ENCODE measurements at places on chromosomes 6 and 20. TPM values are rescaled to one million over a fixed set of nuclear protein-coding genes. Genes with fewer than 3 reads are reported as not detected.

GRCh38 chr20:49669601-49670189, 44.0 kb downstream of the B4GALT5 start:
- DNase-seq = no peak
- no peaks in the 10 kb centered on the region for H3K27me3 ChIP-seq
- H3K4me3 ChIP-seq = no peak overlapping the region
- no peak overlapping the region for H3K27ac ChIP-seq
- no peaks in the 10 kb centered on the region for H3K36me3 ChIP-seq
- peaks cover 86% of the 10 kb centered on the region for H3K4me1 ChIP-seq

NMBR gene
- not detected for total RNA-seq

DNA sequence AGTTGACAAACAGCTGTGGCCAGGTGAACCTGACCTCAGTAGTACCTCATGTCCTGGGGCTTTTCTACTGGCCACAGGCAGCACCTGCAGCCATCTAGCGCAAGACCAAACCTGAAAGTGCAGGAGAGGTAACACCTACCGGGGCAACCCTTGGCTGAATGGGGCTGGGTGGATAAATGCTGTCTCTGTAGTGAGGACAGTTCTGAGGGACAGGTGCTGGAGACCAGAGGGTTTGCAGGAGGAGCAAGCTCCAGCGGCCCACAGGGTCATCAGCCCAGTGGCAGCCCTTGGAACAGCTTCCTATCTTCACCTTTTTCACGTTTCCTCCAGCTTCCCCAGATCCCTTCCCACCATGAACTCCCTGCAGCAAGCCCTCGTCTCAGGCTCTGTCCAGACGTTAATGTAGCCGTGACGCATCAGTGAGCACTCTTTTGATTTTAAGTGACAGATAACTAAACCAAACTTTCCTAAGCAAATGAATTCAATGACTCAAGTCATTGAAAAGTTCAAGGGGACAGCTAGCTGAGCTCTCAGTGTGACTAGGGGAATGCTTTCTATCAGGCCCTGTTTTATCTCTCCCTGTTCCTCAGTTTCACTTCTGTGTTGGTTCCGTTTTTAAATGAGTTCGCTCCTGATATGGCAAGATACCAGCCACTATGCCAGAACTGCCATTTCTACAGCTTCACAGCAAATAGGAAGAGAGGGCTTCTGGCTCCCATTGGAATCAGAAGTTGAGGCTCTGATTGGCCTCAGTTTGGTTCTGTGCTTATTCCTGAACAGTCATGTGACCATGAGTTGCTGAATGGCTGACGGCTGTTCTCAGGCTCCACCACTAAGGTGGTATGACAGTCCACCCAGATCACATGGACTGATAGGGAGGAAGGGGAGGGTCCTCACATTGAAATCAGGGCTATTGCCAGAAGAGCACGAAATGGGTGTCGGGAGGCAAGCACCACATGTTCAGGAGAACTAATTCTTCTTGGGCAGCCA, 12.1 kb upstream of the PFDN4 start:
- no peaks in the 10 kb centered on the region for H3K4me1 ChIP-seq
- H3K27ac ChIP-seq = no peak overlapping the region
- DNase-seq = no peak
- no peak overlapping the region for H3K4me3 ChIP-seq
- H3K36me3 ChIP-seq = no peaks in the 10 kb centered on the region

DNA sequence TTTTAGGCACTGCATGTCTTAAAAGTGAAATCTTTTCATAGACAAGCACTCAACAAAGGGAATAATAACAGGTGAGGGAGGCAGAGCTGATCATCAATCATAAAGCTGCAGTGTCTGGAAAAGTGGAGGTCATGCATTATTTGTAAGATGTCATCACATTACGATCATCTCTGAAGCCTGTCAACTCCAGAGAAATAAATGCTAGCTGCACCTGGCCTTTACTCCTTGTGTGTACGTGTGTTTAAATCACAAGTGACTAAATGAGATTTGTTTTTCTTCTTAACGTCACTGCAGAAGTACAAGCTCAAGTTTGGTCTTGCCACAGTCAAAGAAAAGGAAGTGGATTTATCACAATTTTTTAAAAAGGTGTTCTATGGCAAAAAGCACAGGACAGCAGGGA, 275.5 kb upstream of the SGK1 start:
- no peaks in the 10 kb centered on the region for H3K27me3 ChIP-seq
- H3K4me3 ChIP-seq = no peak overlapping the region
- DNase-seq = no peak
- H3K27ac ChIP-seq = no peak overlapping the region
- H3K4me1 ChIP-seq = no peaks in the 10 kb centered on the region
- H3K36me3 ChIP-seq = no peaks in the 10 kb centered on the region

DNA sequence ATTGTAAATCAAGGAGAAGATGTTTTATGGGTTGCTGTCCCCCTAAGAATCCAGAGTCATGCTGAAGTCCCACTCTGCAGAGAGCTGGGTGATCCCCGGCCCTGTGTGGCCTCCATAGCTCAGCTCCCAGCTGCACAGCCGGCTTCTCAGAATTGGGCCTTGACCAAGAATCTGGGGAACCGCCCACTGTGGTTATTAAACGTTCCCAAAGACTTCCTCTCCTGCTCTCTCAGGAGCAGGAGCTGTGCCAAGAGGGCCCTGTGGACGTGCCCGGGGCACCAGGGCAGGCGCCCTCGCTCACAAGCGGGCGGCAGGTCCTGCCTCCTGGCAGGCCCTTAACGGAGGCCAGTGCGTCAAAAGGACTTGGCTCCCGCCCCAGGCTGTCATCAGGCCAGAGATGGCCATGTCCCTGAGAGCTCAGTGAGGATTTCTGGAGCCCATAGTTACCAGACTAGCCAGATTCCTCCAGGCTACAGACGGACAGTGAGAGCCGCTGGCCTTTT, 30.4 kb downstream of the ZC3H12D start:
- peak; percentile 98 for DNase-seq
- peaks cover 25% of the 10 kb centered on the region for H3K27me3 ChIP-seq
- peak overlapping the region; percentile 22 for H3K4me3 ChIP-seq
- peak overlapping the region; percentile 90 for H3K27ac ChIP-seq

CEP43 gene
- total RNA-seq = 12.3 TPM

GRM1 gene
- total RNA-seq = 6.7 TPM

RSPO3 gene
- total RNA-seq = 0.27 TPM

GRCh38 chr20:20450521-20450920, 82.6 kb downstream of the INSM1 start:
- DNase-seq = peak; percentile 63
- H3K27me3 ChIP-seq = no peaks in the 10 kb centered on the region
- peak overlapping the region; percentile 72 for H3K27ac ChIP-seq
- H3K4me3 ChIP-seq = no peak overlapping the region

OR11A1 gene
- not detected for total RNA-seq

DNA sequence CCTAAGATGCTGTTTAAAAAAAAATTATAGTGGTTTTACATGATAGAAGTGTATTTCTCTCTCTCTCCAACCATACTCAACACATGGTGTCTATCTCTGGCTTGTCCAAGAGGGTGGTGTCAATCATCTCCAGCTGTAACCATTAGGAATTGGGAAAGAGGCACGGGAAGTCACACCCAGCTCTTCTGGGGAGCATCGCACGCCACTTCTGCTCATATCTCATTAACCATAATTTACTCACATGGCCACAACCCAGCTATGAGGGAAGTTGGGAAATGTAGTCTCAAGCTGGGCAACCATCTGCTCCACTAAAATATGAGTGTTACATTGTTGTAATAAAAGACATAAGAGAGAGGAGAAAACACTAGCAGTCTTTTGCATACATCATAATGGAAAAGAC, 30.4 kb upstream of the TSHZ2 start:
- peaks cover 4% of the 10 kb centered on the region for H3K27me3 ChIP-seq
- H3K36me3 ChIP-seq = no peaks in the 10 kb centered on the region
- H3K4me1 ChIP-seq = no peaks in the 10 kb centered on the region
- H3K27ac ChIP-seq = no peak overlapping the region
- H3K4me3 ChIP-seq = no peak overlapping the region

CNKSR3 gene
- total RNA-seq = 20.3 TPM

DNA sequence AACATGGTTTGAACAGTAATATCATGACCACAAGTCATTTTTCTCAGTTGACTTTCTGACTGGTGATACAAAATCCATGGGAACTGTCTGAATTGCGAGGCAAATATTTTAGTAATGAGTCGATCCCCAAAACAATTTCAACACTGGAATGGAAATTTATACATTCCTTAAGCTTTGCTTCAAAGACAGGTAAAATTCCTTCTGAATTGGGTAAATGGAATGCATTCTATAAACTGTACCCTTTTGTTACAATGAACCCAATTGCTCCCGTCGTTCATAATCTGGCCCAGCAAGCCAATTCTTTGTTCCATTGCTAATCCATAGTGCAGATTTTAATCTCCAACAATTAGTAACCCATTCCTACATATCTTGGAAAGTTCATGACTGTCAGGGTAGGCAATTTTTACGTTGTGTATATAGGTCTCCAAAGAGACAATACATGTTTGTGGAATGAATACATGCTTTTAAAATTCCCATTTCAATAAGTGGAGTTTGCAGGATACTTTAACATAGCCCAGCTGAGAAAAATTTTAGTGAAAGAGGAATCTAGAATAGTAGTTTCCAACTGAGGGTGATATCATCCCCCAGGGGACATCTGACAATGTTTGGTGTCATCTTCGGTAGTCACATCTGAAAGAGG, 32.7 kb downstream of the CYP24A1 start:
- H3K36me3 ChIP-seq = no peaks in the 10 kb centered on the region
- no peak for DNase-seq

DNA sequence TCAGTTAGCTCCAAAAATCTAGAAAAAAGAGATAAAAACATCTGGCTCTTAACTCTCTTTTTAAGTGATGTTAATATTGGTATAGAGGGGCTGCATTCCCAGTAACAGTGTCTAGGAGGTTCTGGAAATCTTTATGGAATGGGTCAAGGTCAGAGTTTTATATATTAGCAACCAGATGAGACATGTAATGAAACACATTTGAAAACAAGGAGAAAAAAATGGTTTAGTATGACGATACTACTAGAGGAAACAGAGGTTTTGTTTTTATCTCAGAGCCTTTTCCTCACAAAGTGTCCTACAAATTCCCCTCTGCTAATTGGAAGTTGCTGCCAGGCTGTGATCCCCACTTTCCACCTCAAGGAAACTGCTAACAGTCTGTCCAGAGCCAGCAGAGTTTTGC, 100.6 kb upstream of the ISM1 start:
- H3K4me3 ChIP-seq = no peak overlapping the region
- no peaks in the 10 kb centered on the region for H3K27me3 ChIP-seq
- no peak overlapping the region for H3K27ac ChIP-seq

GRCh38 chr20:25129908-25130307, 48.0 kb upstream of the VSX1 start:
- H3K36me3 ChIP-seq = no peaks in the 10 kb centered on the region
- H3K4me1 ChIP-seq = no peaks in the 10 kb centered on the region
- no peak overlapping the region for H3K4me3 ChIP-seq
- no peak for DNase-seq
- peaks cover 11% of the 10 kb centered on the region for H3K27me3 ChIP-seq

SEC23B gene
- total RNA-seq = 9.7 TPM

GRCh38 chr6:67694127-67694526, 941.0 kb upstream of the ADGRB3 start:
- no peak overlapping the region for H3K27ac ChIP-seq
- no peaks in the 10 kb centered on the region for H3K4me1 ChIP-seq
- no peak overlapping the region for H3K4me3 ChIP-seq
- H3K36me3 ChIP-seq = no peaks in the 10 kb centered on the region
- H3K27me3 ChIP-seq = no peaks in the 10 kb centered on the region

DNA sequence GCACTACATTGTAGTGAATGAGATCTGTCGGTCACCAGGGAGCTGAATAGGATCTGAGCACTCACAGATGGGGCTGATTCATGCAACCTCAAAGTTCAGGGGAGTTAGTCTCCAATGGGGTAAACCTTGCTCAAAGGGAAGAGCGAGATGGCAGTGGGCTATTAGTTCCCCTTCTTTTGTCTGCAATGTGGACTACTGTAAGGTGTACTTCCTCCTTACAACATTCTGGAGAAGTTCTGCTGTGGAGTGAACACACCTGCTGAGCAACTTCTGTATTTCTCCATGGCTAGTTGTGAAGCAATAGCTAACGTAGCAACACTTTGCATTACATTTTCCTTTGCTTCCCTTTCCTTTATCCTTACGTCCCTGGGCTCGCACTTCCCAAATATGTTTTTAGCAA, 134.3 kb upstream of the B3GAT2 start:
- no peak overlapping the region for H3K4me3 ChIP-seq
- no peaks in the 10 kb centered on the region for H3K4me1 ChIP-seq
- H3K27ac ChIP-seq = no peak overlapping the region
- no peaks in the 10 kb centered on the region for H3K36me3 ChIP-seq
- no peak for DNase-seq

HLA-DPA1 gene
- total RNA-seq = 28.8 TPM

GRCh38 chr6:90413867-90414266, 117.2 kb upstream of the BACH2 start:
- H3K27ac ChIP-seq = no peak overlapping the region
- no peak for DNase-seq
- H3K4me3 ChIP-seq = peak overlapping the region; percentile 51
- H3K4me1 ChIP-seq = peaks cover 19% of the 10 kb centered on the region

BCAS4 gene
- total RNA-seq = 2.1 TPM

DNA sequence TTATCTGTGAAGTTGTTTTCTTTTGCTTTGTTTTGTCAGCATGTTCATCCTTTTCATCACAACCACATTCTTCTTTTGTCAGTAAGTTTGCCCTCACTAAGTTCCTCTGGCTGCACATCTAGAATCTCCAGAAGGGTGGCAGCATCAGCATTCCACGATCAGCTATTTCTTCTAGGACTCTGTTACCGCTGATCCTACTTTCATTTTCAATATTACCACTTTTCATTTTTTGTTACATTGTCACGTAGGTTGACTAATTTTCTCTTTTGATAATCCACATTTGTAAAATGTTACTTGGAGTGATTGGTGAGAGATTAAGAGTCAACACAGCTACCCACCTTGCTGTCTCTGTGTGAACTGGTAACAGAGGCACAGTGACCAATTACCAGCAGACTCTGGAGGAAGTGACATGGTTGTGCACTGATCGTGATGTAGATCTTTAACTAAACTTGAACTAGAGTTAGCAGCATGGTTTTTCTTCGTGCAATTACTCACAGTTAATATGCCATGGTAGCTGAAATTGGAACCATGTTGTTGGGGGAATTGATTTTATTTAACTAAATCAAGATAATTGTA, 307.9 kb upstream of the SLC35B3 start:
- H3K27ac ChIP-seq = no peak overlapping the region
- peak overlapping the region; percentile 6 for H3K4me3 ChIP-seq
- no peaks in the 10 kb centered on the region for H3K36me3 ChIP-seq
- DNase-seq = no peak
- H3K27me3 ChIP-seq = no peaks in the 10 kb centered on the region

Measured in left ventricle myocardium inferior (tissue), 1 donor.